ENCODE measurements at places on chromosomes 16 and 17.

- no peak for DNase-seq
Measured at GRCh38 chr16:12417030-12417814, 386.5 kb downstream of the CPPED1 start.

- DNase-seq: no peak
Measured at GRCh38 chr17:82679586-82680465, 18.7 kb downstream of the RAB40B start.

- DNase-seq: no peak
Measured at GRCh38 chr17:79272666-79273219, 198.1 kb downstream of the ENGASE start.

- no peak for DNase-seq
Measured at GRCh38 chr16:51359141-51359955, 208.3 kb upstream of the SALL1 start.

DNA sequence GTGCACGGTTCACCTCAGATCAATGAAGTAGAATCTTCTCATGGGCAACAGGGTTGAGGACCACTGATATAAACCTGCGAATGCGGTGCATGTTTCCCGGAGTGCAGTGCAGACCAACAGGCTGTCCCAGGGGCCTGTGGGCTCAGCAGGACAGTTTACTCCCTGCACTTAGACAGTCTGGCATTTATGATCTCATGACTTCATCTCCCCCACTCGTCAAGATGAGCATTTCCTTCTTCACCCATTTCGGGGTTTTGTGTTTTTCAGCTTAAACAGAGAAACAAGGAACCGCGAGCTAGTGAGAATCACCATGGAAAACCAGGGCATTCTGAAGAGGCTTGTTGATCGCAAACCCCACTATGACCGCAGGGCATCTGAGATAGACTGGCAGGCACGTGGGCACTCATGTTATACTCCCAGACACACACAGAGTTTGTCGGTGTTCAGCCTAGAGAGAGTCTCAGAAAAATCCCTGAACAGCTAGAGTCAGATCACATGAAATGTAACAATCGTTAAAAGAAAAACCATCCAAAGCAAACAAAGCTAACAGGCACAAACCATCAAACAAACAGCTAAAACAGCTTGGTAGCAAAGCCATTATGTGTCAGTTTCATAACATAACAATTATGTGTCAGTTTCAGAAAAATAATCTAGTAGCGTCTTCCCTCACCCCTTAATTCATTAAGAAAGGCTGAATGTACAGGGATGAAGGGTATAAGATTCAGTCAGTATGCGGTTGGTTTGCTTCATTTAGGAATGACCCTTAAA, 2.9 kb downstream of the CFAP97D1 start:
- no peak for DNase-seq

- no peak for DNase-seq
Measured at GRCh38 chr16:58421529-58421928, 29.3 kb downstream of the GINS3 start.

DNA sequence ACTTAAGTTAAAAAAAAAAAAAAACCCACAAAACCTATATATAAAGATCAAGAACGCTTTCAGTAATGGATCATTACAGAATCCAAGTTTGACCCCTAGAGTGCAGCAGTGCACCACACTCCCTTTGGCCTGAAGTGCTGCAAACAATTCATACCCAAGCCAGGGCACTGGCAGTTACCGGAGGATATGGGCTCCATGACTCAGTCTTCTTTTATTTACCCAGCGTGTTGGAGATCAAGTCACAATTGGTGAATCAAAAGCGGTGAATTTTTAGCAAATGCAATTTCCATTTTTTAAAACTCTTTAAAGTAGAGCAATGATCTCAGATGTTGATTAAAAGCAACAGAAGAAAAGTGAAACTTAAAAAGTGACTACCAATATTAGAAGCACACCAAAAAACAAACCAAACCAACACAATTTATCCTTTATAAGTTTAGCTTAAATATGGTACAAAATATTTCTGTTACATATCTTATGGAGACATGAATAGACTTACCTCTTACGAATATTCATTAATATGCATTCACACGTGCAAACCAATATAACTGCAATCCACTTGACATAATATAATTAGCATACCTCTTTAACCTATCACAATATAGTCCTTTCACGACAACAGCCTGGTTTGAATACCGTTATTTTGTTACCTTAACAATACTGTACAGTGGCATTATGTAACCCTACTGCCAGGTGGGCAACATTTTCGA, 46.3 kb downstream of the ZNF652 start:
- DNase-seq: peak; percentile 87

- DNase-seq: no peak
Measured at GRCh38 chr16:54976651-54977200, 46.1 kb downstream of the IRX5 start.

GRCh38 chr17:74484066-74484465, 17.6 kb downstream of the CD300A start:
- no peak for DNase-seq

DNA sequence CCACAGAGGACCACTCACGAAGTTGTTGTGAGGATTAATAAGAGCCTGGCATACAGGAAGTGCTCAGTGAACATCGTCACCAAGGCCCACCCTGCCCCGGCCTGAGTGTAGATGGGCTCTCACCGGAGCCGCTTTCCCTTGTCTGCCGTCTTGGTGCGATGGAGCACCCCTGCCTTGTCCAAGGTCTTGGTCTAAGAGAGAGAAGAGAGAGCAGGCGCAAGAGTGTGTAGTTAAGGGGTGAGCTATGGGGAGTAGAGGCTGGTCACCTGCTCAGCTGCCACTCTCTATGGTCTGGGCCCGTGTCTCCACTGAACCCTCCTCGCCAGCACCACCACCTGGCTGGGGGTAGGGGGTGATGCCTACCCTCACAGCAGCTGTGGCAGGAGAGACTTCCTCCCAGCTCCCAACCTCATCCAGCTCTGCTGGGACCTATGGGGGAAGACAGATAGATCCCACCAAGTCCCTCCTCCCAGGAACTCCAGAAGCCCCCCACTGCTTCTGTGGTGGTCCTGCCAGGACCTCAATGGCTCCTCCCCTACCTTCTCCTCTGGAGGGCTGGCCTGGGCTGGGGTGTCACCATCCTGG, 28.7 kb downstream of the ARHGAP27 start:
- no peak for DNase-seq

GRCh38 chr17:35740216-35740615, 8.8 kb downstream of the RASL10B start:
- no peak for DNase-seq

DNA sequence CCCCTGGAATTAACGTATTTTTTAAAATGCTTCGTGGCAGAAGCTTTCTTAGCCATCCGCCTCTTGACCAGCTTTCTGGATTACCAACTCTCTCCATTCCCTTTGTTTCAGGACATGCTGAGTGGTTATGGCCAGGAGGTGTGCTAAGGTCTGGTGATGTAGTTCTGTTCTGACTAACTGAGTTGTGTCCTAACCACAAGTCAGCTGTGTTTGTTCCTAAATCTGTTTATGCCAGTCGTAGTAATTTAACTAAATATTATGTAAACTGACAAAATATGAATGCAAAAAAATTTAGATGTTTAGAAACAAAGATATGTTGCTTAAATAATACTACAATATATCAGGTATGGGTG, 61.6 kb downstream of the MRTFB start:
- DNase-seq: peak; percentile 10

GRCh38 chr17:81148986-81149533, 16.2 kb upstream of the PVALEF start:
- no peak for DNase-seq

Data from activated CD4-positive, alpha-beta T cell treated with anti-CD3 and anti-CD28 coated beads, Interleukin-10, Interleukin-2, amounts not matched to agents 100 ng/mL and 50 ng/mL, durations not matched to agents 16 hours and 8 hours (primary cell).